ENCODE measurements at places on chromosomes 5 and 9. TPM values are rescaled to one million over a fixed set of nuclear protein-coding genes. Genes with fewer than 3 reads are reported as not detected.

FAM153A gene
- total RNA-seq: not detected

DMRTA1 gene
- total RNA-seq: 0.05 TPM

ZNF169 gene
- total RNA-seq: 4.3 TPM

MAST4 gene
- 38.3 TPM for total RNA-seq

TSLP gene
- under 0.01 TPM for total RNA-seq

ASS1 gene
- total RNA-seq: 9.5 TPM

DNA sequence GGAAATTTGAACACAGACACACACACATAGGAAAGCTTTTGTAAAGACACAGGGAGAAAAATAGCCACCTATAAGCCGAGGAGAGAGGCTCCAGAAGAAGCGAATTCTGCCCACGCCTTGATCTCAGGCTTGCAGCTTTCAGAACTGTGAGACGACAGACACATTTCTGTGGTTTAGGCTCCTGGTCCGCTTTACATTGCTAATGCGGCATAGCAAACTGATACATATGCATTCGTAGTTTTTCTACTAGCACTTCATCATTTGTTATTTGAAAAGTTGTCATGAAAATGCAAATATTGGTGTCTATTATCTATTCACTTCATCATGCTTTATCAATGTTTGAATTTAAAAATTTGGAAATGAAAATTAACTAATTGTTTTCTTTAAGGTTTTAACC lies 674.9 kb downstream of the SEMA5A start:
- no peak for DNase-seq

DNA sequence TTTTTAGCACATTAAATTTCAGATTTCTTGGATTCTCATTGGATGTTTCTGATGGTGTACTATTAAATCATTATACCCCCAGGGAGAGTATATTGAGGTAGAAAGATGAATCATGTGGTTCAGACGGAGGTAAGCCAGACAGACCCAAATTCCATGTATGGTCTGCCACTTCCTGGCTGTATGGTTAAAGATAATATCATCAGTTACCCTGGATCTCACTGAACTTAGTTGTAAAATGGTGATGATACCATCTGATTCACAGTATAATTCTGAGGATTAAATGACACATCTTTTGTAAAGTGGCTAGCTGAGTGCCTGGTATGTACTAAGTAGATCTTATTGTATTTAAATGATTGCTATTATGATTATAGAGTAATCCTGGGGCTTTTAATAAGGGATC lies 9.3 kb downstream of the SLC27A6 start:
- no peak for DNase-seq

- DNase-seq: no peak
Observed at GRCh38 chr5:168227973-168228615, 63.4 kb upstream of the WWC1 start.

DNA sequence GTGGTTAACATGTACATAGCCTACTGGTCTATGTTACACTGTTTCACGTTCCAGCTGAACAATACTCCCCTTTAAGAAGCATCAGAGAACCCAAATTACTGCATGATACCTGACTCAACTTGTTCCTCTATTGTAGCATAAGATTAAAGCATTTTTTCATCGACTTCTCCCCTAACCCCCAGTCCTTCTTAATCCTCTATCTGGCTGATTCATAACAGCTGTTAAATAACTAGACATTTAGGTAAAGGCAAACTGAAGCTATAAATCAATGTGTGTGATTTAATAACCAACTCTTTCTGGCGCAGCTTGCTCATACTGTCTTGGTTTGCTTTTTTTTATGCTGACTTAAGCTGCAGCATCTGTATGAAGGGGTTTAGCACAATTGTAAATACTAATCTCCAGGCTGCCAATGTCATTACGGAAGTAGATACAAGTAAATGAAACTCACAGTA lies 94.2 kb upstream of the MTAP start:
- no peak for DNase-seq

- no peak for DNase-seq
Observed at GRCh38 chr9:7456793-7457530, 342.6 kb downstream of the DMAC1 start.

DNA sequence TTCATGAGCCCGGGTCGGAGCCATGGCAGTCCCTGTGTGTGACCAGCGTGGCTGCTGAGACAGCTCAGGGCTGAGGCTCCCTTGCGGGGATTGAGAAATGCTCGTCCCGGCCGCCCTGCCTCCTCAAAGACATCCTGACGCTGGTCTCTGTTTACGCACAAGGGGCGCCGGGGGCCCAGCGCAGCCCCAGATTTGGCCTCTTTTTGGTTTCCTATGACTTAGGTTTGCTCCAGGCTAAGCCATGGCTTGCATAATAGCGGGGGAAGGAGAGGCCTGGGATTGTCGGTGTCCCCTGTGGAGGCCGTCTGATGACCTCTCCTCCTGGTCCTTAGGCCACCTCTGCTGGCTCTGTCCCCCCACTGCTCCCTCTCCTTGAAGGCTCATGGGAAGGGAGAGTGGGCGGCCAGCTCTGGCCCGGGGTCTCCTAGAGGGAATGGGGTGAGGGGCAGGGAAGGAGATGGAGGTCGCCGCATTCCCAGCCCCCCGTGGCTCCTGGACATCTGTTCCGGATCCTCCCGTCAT lies 3.5 kb downstream of the LAMC3 start:
- no peak for DNase-seq

DNA sequence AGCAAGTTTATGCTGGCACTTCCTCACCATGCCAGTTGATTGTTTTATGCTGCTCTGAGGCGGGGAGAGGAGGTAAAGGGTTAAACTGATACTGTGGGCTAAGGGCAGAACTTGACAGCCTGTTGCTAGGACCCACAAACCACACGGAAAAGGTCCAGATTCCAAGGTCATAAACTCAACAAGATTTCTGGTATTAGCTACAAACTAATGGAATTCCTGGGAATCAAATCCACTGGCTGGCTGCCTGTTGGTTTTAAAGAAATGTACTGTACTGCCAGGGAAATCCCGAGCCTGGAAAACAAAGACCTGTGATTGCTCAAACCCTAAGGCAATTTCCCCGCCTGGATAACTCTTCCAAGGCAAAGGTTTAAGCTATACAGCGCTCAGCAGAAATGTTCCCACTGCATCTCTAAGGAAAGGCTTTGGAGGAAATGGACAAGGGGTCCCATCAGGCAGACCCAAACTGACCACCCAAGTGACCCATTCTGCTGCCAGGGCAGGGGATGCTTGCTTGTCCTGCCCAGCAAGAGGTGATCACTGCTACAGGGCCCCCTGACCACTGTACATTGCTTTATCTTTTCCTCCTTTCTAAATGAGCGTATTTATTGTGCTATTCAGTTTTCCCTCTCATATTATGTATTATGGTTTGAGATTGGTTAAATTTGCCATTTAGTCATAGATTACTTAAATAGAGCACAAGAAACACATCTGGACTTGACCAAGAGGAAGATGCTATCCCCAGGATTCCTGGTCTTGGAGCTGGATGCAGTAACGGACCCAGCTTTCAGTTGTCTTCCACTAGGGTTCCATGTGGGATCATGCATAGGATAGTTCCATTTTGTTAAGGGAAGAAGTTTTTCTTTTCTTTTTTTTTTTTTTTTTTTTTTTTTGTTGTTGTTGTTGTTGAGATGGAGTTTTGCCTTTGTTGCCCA lies 124.3 kb downstream of the SUSD1 start:
- DNase-seq: peak; percentile 93

- DNase-seq: peak; percentile 25
Observed at GRCh38 chr5:99169309-99169708, 240.5 kb upstream of the CHD1 start.

DNA sequence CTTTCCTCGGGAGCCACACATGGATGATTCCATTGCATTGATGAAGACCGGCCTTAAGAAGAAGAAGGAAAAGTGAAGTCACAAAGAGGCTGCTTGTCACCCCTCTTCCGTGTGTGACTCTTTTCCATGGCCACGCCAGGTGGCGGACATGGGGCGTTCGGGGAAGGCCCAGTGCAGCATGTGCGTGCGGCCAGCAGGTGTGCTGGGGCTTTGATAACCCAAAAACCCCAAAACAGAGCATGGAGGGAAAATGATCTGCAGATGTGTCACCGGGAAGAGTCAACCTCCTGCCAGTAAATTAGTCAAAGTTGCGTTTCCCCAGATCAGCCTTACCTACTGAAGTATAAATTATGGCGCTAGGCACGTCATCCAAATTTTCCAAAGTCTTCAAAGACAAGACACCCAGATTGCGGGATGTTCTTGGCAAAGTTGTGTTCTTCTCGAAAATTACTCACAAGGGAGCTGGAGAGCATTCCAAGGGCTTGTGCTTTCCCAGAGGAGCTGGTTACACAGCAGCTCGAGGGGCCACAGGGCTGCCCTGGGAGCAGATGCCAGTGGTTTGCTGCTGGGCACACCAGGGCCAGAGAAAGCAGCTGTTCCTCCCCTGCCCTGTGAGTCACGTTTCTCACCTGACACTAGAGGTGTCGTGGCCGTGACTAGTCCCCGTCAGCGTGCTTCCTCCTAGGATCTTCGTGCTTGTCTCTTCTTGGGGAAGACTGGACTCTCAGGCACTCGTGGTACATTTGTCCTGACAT lies 53.9 kb downstream of the IRX2 start:
- DNase-seq: no peak

DNA sequence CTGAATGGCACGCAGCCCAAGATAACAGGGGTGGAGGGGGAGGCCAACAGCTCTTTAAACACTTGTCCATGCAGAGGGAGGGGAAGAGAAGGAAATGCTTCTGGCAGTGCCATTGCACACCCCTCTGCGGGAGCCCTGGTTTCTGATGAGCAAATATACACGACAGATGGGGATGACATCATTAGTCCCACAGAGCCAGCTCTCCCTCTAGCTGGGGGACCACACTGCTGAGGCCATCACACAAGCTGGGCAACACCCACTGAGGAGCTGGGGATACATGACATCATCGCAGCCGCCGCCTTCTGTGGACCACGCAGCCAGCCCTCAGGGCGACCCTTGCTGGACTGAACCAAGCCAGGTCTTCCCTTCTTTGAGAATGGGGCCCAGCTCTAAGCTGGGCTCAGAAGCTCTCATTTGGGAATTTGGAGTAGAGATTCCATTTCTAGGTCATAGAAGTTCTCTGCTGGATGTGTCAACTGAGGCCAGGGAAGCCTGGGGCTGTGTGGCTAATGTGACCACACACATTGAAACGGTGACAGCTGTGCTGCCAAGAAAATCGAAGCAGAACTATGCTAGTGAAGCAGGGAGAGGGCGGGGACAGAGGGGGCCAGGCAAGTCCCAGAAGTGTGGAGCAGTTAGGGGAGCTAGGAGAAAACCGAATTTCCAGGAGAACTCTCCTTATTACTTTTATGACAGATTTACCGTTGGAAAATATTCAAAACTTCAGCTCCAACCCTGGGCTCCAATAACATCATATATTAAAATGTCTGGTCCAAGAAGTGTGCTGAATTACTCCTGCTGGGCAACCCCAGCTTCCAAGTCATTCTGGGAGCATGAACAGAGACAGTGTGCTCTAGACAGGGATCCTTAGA lies 79.5 kb downstream of the PRRT1B start:
- DNase-seq: no peak

Data from dermis blood vessel endothelial cell (primary cell).